Vein endothelial cell (primary cell): ENCODE measurements at places on chromosomes 2 and 18. TPM values are rescaled to one million over a fixed set of nuclear protein-coding genes. Genes with fewer than 3 reads are reported as not detected.

The CFC1 gene
- total RNA-seq = not detected in 2 replicates

The SNORC gene
- total RNA-seq = 0.65 and 1.3 TPM in 2 replicates

The ERMN gene
- not detected in 2 replicates for total RNA-seq

The TEX44 gene
- total RNA-seq = not detected in 2 replicates

The CROCC2 gene
- total RNA-seq = not detected in 2 replicates

The TLX2 gene
- total RNA-seq = not detected in 2 replicates

The ACTR3 gene
- 236 and 352 TPM in 2 replicates for total RNA-seq

The RFX8 gene
- total RNA-seq = 0.33 and 0.57 TPM in 2 replicates

The FNDC4 gene
- total RNA-seq = 30.6 and 36.6 TPM in 2 replicates

The SEPTIN10 gene
- total RNA-seq = 70.9 and 115 TPM in 2 replicates

The REG1B gene
- total RNA-seq = not detected in 2 replicates

The ADRA2B gene
- total RNA-seq = under 0.01 TPM in 1 of 2 replicates, not detected in the other

The LOXHD1 gene
- not detected in 2 replicates for total RNA-seq

The HOXD12 gene
- not detected in 2 replicates for total RNA-seq

The STPG4 gene
- 0.29 and 0.33 TPM in 2 replicates for total RNA-seq

The LYG2 gene
- total RNA-seq = not detected in 2 replicates

The RPIA gene
- total RNA-seq = 19.9 and 20.8 TPM in 2 replicates

The SOWAHC gene
- total RNA-seq = 2.9 and 6.2 TPM in 2 replicates

The AGAP1 gene
- 8.8 and 13.2 TPM in 2 replicates for total RNA-seq

The ST6GAL2 gene
- 0.57 and 0.65 TPM in 2 replicates for total RNA-seq

The SH3BP4 gene
- total RNA-seq = 88.2 and 122 TPM in 2 replicates

The ALLC gene
- not detected in 2 replicates for total RNA-seq

The BUB1 gene
- 39.0 and 45.4 TPM in 2 replicates for total RNA-seq
